Activated CD4-positive, alpha-beta T cell treated with anti-CD3 and anti-CD28 coated beads, Interleukin-2, amount 50 U/mL, for 4 hours (primary cell): ENCODE measurements at places on chromosomes 13 and 19.
A peak's percentile ranks its signal among the peaks of the same experiment; 100 is the strongest.

DNA sequence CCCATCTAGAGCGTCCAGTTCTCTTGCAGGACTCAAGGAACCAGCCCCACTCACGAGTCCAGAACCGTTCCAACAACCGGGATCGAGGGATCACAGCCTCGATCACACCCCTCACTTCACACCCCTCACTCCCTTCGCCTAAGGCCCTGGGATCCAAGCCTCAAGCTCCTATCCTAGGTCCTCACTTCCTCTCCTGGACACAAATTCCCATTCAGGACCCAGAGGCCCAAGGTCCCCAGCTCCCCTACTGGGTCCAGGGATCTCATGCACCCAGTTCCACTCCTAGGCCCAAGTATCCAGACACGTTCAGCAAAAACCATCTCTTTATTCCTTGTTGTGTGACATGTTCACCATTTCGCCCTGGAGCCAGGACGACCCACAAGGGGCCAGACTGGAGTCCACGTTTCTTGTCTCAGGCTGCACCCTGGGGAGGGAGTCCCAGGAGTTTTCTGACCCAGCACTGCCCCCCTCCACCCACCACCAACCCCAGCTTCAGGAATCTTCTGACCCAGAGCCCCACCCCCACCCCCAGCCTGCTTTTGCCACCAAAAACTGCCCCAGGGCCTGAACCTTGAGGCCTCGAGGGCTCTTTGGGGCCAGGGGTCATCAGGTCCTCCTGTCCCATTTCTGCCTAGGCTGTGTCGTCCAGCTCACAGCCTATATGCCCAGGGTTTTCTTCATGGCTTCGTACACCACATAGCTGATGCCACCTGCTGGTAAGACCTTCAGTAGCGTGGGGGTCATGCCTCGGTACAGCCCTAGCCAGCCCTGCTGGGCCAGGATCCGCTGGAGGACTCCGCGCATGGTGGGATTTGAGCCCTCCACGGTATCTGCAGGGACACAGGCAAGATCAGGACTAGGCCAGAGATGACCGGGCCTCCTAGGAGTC lies 1.4 kb upstream of the KHSRP start:
- DNase-seq: no peak

GRCh38 chr19:3161453-3161852 lies 17.1 kb upstream of the S1PR4 start:
- no peak for DNase-seq

GRCh38 chr13:20519875-20520274 lies 5.8 kb downstream of the CRYL1 start:
- DNase-seq: no peak

DNA sequence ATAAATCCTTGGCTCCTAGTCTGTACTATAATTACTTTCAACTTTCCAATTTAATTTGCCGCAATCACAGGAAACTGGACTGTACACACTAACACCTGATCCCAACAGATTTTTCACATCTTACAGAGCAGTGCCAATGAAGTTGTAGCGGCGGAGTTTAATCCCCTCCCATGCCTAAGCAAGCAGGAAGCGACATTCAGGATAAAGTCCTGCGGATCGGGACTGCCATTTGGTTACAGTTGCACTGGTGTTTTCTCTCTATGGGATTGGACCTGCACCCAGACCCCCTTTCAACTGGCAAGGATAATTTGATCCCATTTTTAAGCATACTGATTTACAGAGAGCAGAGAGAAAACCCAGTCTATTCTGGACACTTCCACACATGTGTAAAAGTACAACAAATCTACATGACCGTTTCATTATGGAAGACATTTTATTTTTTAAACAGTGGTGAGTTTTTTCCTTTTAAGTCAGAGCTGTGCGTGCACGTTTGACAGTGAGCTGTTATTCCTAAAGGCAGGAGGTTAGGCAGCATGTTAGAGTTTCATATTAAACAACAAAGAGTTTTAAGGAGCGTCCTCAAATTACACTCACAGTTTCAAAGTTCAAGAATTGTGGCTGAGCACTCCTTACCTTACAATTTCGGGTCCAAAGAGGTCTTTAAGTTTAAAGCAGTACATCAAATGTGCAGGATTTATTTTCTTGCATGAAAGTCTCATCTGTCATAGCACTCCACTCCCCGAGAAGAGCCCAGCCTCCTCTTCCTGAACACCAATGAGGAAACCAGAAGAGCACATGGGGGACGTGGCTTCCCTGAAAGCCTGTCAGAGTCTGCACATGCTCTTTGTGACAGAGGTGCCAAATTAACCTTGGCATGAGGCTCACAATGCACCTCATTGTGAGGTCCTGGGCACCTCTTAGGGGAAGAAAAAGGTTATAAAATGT lies 141.6 kb upstream of the RFC3 start:
- no peak for DNase-seq

- DNase-seq: no peak
Measured at GRCh38 chr13:42592915-42593900, 19.3 kb downstream of the TNFSF11 start.

- DNase-seq: no peak
Measured at GRCh38 chr13:106794117-106794516, 226.2 kb upstream of the ARGLU1 start.

DNA sequence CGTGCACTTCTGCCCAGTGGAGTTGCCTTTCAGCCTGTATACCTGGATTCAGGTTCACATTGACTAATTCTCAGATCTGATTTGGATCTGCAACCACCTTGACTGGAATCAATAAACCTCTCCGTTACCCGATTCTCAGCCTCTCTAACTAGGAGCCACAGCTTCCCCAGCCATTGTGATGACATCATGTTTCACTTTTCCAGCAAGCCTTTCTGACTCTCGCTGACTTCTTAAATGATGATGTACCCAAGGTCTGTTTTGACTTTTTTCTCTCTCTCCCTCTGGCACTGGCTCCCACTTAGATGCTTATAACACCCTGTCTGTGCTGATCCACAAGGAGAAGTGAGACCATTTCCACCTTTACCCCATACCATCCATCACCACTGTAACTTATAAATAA lies 13.5 kb upstream of the FAM124A start:
- DNase-seq: no peak

DNA sequence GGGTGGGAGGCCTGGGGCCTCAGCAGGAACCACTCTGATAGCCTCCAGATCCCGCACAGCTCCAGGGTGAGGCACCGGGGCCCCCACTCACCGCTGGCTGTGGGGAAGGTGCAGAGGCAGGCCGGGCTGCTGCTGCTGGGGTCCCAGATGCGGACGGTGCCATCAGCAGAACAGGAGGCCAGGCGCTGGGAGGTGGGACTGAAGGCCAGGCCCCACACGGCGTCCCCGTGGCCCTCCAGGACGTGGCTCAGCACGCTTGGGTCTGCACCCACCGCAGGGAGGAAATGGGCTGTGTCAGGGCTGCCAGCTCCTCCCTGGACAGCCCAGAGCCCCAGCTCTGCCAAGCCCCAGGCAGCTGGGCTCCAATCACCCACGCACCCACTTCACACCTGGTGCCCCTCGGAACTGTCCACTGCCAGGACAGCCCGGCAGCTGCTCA lies 6.1 kb upstream of the PRKD2 start:
- no peak for DNase-seq

DNA sequence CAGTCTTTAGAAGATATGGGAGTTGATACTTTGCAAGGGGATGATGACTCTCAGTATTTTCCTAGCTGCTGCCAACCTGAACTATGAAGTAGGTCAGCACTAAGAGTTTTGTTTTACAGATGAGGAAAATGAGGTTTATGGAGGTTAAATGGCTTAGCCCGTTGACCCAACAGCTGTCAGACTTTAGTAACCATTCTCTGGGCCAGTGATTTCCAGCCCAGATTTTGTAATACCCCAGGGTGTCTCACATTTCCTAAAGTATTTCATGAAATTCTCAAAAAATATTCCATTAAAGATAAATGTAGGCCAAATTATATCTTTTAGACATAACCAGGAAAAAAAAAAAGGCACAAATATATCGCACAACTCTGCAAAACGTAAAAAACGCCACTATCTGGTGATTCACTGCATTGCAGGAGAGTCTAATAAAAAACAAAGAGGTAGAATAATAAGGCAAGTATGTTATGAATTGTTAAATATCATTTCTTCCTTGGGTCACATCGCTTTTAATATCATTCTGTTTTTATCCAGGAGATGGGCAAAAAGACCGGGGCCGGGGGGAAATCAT lies 112.5 kb downstream of the DACH1 start:
- DNase-seq: no peak

- DNase-seq: no peak
Measured at GRCh38 chr13:50787316-50788195, 55.9 kb downstream of the DLEU7 start.

DNA sequence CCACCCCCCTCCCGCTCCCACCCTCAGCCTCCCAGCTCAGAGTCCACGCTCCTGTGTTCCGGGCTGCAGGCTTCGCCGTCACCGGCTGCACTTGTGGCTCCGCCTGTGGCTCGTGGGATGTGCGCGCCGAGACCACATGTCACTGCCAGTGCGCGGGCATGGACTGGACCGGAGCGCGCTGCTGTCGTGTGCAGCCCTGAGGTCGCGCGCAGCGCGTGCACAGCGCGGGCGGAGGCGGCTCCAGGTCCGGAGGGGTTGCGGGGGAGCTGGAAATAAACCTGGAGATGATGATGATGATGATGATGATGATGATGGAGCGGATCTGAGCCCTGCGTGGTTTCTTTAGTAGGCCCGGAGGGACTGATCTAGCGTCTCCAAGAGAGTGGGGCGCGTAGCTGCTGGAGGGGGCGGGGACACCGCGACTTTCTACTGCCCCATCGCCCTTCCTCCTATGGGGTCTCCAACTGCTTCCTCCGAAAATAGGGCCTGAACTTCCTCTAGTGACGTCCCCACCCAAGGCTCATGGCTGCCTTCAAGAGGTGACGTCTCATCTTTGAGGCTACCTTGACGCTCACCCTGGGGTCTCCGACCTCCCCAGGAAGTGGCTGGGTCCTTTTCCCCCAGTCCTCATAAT lies 1.4 kb downstream of the RETN start:
- DNase-seq: peak; percentile 10

- DNase-seq: no peak
Measured at GRCh38 chr13:36282821-36283432, 14.7 kb downstream of the CCDC169 start.

- DNase-seq: no peak
Measured at GRCh38 chr13:109172136-109172535, 542.7 kb downstream of the MYO16 start.

- DNase-seq: no peak
Measured at GRCh38 chr19:10566658-10567410, 1.0 kb upstream of the KRI1 start.

DNA sequence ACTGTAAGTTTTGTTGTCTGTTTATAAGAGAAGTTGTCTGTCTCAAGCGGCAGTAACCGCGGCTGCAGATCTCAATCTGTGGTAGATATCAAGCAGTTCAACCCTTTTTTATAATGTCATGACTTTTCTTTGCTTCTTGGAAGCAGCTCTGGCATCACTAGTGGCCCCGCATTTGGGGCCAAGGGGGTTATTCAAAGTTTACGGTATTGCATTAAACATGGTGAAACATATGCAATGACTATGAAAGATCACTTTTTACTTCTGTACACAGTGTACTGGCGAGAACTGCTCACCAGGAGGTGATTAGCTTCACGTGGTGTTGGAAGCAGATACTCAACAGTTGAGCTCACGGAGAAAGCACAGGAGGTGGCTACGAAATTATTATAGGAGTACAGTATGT lies 4.6 kb upstream of the FFAR3 start:
- DNase-seq: no peak

DNA sequence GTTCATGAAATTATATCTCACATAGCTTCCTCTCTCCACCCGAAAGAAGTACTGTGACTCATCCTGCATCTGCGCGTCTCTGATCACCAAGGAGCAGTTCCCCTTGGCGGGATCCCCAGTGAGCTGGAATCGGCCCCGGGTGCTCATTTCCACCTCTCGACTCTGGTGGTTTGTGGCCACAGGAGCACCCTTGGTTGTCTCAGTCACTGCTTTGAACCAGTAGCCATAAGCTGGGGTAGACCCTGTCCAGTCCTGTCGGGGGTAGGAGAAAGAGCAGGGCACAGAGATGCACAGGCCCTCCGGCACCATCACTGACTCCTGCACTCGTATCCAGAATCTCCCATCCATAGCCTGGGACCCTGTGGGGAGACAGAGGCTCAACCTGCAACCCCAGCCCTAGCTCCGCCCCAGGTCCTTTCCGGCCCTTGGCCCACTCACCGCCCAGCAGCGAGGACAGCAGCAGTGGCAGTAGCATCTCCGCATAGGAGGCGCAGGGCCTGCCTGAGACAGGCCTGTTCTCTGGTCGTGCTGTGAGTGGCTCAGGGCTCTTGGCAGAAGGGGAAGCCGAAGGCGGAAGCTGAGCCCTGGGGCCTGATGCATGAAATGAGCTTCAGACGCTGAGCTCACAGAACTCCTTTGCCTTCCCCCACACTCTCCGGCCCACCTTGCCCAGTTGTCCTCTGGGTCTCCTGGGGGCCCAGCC lies at the start of gene SIGLEC10:
Gene SIGLEC10, minus strand, starts transcription at position 536 of the 703 bp plus-strand sequence. Its CDS starts 61 bp downstream, at position 475.
- no peak for DNase-seq

DNA sequence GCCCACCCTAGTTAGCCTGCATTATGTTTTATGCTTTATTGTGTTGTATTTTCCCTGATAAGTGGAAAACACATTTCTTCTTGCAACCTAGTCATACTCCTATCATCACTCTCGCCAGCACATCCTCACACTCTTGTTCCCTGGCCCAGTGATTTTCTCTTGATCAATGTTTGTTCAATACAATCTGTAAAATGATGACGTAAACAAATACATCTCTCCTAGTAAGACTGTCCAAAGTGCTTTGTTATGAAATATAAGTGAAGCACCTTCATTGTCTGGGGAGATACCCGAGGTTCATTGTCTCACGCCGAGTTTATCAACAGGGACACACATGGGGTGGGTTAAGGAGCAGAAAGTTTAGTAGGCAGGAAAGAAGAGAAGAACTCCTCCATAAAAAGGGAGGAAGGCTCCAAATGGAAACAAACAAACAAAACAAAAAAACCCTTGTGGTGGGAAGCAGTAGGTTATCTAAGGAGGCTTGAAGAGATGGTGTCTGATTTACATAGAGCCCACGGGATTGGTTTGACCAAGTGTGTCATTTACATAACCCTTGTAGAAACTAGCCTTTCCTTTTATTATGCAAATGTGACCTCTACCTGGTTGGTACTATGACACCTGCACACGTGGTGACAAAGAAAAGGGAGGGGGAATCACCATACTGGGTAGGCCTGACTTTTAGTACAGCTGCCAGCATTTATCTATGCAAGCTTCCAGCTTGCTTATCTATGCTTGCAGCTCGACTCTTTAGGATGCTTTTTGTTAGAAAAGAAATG lies 1317.9 kb upstream of the SPRY2 start:
- no peak for DNase-seq

GRCh38 chr13:104553186-104553585 lies 1487.0 kb upstream of the SLC10A2 start:
- DNase-seq: no peak

GRCh38 chr19:16554776-16555175 lies 12.5 kb upstream of the CHERP start:
- DNase-seq: no peak
